ENCODE measurements at places on chromosomes 1 and 21.

DNA sequence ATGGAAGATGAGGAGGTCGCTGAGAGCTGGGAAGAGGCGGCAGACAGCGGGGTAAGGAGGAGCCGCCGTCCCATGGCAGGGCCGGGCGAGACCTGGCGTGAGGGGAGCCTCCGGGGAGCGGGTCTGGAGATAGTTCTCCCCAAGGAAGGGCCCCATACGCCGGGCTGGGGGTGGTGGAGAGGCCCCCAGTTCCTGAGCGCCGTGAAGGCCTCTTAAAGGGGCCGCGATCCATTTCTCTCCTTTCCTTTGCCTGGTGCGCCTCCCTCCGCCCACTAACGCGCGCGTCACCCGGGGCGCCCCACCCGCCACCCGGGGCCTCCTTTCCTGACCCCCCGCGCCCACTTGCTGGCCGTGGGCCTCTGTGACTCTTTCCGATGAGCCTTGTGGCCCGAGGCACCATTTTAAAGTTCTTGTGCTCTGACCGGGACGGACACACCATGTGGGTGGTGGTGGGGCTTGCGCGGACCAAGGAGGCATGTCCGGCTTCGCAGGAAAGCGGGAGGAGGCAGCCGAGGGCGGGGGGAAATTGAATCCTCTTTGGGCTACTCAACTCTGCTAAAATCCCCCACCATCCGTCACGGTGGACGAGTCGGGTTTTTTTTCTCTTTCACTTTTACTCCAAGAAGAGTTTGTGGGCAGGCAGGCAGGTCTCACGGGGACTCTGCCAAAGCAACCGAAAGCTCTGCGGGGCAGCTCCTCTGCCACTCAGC, 371 bp downstream of the SZRD1 start:
- peak overlapping the region; percentile 96 for H3K27ac ChIP-seq
- H3K4me3 ChIP-seq = peak overlapping the region; percentile 99
- peak; percentile 84 for DNase-seq
- no peaks in the 10 kb centered on the region for H3K36me3 ChIP-seq
- H3K27me3 ChIP-seq = no peaks in the 10 kb centered on the region
- peaks cover 14% of the 10 kb centered on the region for H3K4me1 ChIP-seq

DNA sequence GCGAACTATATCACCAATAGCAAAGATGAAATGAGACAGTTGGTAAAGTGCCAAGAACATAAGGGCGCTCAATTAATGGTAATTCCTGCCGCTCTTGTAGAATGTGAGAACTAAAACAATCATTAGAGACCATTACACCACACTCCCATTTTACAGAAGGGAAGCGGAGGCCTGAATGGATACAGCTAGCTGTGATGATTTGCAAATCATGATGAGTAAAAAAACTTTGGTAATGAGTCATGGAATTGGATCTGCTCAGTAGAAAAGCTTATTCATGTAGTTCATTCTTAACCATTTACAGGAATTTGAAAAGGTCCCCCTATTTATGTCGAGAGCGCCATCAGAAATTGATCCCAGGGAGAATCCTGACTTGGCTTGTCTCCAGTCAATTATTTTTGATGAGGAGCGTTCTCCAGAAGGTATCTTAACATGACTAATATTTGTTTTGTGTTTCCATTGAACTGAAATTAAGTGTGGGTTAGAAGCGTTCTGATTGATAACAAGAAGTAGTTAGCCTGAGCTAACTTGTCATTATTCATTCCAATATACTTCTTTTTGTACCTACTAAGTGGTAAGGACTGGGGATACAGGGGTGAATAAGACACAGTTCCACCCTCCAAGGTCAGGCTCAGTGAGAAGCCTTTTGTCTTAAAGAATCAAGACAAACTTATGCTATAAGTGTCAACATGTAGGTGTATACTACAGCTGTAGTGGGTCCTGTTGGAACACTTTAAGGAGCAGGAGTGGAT, 812 bp downstream of the TTC4 start:
- peak overlapping the region; percentile 80 for H3K27ac ChIP-seq
- H3K4me1 ChIP-seq = peaks cover 23% of the 10 kb centered on the region
- no peaks in the 10 kb centered on the region for H3K27me3 ChIP-seq
- H3K4me3 ChIP-seq = peak overlapping the region; percentile 93

GRCh38 chr1:184945029-184945428, 29.3 kb downstream of the NIBAN1 start:
- no peaks in the 10 kb centered on the region for H3K36me3 ChIP-seq
- H3K4me3 ChIP-seq = no peak overlapping the region
- H3K27ac ChIP-seq = peak overlapping the region; percentile 47

- no peaks in the 10 kb centered on the region for H3K36me3 ChIP-seq
- DNase-seq = peak; percentile 50
- H3K4me1 ChIP-seq = peaks cover 17% of the 10 kb centered on the region
These were observed 1.5 kb downstream of the HIPK1 start for GRCh38 chr1:113930499-113931161.
